Dorsolateral prefrontal cortex (tissue), 122 donors: ENCODE measurements at places on chromosomes 12 and 14.
A peak's percentile ranks its signal among the peaks of the same experiment; 100 is the strongest.

- DNase-seq = no peak
Measured at GRCh38 chr14:102937331-102938175, 15.1 kb downstream of the AMN start.

DNA sequence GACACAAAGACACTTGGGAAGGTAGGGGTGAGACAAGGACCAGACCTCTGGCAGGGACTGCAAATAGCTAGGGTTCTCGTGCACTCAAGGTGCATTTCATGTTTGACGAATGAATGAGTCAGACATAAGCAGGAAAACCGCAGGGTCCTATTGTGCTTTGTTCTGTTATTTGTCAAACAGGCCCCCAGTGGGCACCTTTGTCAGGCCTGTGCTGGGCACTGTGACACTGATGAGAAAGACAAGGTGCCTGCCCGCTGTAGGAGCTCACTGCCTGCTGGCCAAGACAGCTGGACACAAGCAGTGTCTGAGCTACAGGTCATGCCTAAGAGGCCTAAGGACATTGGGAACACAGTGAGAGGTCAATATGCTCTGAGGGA, 2.3 kb downstream of the OTUB2 start:
- no peak for DNase-seq

DNA sequence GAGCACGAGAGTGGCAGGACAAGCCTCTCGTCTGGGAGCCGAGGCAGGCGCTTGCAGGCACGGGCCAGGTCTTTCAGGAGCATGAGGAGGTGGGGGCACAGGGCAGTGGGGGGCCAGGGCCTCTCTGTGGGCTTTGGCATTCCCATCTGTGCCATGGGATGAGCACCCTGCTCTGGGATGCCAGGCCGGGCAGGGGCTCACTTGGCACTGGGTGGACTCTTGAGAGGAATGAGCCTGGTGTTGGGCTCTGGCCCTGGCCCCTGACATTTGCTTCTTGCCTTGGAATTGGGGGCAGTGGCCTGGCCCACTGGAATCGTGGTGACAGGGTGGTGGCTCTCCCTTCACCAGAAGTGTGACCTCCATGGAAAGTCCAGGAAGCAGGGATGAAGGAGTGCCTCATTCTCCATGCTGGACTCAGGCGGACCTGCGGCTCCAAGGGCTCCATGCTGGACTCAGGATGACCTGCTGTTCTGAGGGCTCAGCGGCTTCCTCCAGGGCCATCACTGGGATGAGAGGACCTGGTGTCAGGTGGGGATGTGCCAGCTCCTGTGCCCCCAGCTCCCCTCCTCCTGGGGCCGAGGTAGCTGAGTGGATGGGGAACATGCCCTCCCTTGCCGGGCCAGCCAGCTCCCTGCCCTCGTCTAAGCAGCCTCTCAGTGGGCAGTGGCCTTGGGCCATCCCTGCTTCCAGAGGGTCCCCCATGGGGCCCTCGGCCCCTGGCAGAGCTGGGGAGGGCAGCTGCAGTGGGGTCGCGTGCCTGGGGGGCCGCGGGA, 220.3 kb downstream of the KIF26A start:
- peak; percentile 23 for DNase-seq

- DNase-seq = no peak
Measured at GRCh38 chr14:68548194-68549076, 244.4 kb downstream of the ZFP36L1 start.

DNA sequence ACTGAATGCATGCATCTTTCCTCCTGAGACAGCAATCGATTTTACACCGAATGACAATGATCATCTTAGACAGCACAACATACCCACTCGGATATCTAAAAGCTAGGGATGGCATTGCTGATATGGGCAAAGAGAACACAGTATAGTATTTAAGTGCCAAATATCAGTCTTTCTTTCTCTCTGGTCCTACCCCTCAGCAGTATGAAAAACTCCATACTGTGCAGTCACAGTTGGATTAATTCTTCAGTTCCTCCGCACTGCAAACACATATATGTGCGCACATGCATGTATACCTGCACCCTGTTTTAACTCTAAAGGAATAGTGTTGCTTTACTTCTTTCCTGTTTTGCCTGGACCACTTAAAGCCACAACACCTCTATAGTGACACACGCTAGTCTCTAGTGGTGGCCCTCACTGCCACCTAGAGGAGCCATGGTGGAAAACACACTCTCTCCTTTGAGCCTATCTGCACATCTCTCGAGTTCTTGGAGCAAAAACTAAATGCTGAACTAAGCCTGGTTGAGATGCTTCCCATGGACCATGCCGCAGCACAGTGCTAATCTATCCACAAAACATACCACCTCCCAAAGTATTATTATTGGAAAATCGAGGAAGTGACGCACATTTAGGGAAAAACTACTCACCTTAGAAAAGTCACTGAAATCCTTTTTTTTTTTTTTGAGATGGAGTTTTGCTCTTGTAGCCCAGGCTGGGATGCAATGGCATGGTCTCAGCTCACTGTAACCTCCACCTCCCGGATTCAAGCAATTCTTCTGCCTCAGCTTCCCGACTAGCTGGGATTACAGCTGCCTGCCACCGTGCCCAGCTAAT, 11.9 kb downstream of the TMEM52B start:
- DNase-seq = peak; percentile 67

- DNase-seq = no peak
Measured at GRCh38 chr12:20616093-20616492, 79.0 kb upstream of the SLCO1C1 start.

GRCh38 chr12:6373022-6373787, 2.2 kb downstream of the SCNN1A start:
- DNase-seq = no peak
